ENCODE measurements at places on chromosomes 2 and 18.

- no peak for DNase-seq
These were observed 5.8 kb upstream of the ABCB11 start for GRCh38 chr2:169036736-169037440.

GRCh38 chr2:15159206-15159605 lies 401.9 kb downstream of the NBAS start:
- DNase-seq = no peak

DNA sequence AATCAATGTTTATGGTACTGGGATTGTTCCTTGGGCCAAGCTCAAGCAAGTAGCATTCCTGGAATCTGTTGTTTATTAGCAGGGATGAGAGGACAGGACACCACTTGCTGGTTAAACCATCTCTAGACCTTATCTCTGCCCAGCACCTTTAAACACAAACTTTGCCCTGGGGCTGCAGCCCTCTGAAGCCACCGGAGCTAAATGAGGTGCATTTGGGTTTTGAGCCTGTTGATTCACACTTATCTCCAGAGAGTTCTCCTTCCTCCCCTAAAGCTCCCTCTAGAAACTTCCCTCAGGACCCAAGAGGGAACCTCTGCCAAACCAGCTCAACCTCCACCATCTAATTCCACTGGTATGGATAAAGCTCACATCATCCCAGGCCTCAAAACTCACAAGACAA lies 94.8 kb upstream of the EPAS1 start:
- DNase-seq = no peak

- DNase-seq = no peak
These were observed 118.2 kb upstream of the COPS8 start for GRCh38 chr2:236967499-236967783.

DNA sequence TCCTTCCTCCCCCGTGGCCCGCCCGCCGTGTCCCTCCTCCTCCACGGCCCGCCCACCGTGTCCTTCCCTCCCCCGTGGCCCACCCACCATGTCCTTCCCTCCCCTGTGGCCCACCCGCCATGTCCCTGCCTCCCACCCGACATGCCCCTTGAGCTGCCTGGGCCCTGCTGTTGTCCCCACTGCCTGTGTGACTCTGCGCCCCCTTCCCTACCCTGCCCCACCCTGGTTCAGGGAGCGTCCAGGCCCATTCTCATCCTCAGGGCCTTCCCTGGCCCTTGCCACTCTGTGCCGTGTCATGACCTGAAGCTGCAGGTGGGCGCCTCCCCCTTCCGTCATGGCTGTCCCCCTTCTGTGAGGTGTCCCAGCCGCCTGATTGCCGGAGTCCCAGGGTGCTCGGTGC lies 20.7 kb downstream of the D2HGDH start:
- DNase-seq = no peak

GRCh38 chr2:97740590-97741182 lies 27.3 kb downstream of the ZAP70 start:
- DNase-seq = peak; percentile 31

DNA sequence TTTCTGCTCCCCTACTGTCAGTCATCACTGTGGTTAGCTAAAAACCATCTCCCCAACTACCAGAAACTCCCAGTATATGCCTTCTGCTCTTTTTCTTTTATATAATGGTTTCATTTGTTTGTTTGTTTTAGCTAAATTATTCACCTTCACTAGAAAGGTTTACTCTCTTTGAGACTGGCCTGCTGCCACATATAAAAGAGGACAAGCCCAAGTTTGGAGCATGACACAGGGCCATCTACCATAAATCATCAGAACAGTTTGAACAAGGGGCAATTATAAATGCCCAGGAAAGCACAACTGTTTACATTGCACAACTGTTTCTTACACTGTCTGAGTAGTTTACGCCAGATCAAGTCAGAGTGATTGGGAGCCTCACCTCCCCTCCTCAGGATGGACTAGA lies 471.0 kb upstream of the PIK3C3 start:
- DNase-seq = no peak

DNA sequence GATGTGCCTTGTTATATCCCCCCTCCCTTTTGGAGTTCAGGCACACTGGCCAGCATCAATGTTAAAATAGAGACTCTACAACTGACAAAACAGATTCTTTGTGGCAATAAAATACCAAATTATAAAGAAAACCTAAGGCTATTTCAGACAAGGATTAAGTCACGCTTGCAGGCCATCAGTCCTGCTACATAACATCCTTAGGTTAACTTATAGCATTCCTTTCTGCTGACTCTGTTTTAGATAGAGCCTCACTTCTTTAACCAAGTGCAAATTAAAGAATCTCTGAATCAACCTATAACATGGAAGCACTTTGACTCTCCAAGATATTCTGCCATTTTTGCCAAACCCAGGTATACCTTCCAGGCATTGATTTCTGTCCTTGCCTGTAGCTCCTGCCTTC lies 784.6 kb downstream of the RNF144A start:
- DNase-seq = no peak

DNA sequence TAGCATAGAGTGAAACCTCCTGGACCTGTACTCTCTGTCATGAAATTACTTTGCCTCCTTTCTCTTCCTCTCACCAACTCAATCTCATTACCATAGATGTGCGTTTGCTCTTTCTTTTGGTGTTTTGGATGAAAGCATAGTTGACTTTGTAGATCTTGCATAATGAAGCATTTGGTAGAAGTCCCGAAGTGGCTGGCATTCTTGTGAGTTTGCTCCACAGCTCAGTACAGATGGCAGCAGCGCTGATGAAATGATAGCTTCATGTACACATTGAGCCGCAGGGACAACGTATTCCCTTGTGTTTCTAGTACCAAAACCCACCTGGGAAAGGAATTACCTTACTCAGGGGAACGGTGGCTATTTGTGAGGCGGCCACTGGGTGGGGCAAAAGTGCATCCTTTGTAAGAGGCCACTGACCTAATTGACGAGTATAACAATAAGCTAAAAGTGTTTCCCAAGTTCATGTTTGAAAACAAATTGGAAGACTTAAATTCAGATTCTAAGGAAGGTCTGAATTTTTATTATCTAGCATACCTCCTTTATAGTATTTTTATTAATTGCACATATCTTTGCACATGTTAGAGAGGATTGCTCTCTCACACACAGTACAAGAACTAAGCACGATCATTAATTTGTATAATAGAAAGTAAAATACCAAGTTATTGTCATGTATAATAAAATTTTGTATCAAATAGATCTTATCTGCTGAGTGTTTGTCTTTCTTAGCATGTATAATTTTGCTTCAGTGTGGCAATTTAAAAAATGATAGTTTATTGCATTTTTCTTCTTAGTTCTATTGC lies 25.4 kb upstream of the CDH7 start:
- DNase-seq = no peak

- DNase-seq = no peak
These were observed 12.8 kb upstream of the GALNT5 start for GRCh38 chr2:157244691-157245090.

DNA sequence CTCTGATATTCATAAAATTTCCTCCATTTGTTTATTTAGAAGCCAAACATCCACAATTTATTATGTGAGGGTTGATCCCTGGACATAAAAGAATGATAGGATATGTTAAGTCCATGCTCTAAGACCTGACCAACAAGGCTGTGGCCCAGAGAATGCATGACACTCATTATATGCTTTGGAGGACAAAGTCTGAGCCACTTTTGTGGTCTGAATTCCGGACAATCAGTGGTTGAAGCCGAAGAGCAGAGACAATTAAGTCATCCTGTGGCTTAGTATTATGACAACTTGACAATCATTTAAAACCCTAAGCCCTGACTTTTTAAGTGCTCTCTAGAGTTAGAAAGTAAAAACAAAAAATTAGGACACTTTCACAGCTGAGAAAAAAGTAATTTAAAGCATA lies 483.3 kb downstream of the PLCL1 start:
- DNase-seq = no peak

DNA sequence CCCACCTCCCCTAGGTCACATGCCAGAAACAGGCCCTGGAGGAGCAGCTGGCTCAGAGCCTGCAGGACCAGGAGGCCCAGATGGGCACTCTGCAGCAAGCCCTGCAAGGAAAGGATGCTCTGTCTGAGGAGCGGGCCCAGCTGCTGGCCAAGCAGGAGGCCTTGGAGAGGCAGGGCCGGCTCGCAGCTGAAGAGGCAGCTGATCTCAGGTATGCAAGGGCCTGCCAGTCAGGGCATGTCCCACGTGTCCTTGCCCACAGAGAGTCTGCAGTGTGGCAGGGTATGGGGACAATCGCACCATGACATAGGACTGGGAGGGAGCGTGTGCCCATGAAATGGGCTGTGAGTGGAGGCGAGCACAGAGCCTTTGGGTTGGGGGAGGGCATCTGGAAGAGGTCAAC lies 39.9 kb downstream of the CROCC2 start:
- no peak for DNase-seq

GRCh38 chr18:25557011-25557410 lies 205.0 kb upstream of the ZNF521 start:
- no peak for DNase-seq

DNA sequence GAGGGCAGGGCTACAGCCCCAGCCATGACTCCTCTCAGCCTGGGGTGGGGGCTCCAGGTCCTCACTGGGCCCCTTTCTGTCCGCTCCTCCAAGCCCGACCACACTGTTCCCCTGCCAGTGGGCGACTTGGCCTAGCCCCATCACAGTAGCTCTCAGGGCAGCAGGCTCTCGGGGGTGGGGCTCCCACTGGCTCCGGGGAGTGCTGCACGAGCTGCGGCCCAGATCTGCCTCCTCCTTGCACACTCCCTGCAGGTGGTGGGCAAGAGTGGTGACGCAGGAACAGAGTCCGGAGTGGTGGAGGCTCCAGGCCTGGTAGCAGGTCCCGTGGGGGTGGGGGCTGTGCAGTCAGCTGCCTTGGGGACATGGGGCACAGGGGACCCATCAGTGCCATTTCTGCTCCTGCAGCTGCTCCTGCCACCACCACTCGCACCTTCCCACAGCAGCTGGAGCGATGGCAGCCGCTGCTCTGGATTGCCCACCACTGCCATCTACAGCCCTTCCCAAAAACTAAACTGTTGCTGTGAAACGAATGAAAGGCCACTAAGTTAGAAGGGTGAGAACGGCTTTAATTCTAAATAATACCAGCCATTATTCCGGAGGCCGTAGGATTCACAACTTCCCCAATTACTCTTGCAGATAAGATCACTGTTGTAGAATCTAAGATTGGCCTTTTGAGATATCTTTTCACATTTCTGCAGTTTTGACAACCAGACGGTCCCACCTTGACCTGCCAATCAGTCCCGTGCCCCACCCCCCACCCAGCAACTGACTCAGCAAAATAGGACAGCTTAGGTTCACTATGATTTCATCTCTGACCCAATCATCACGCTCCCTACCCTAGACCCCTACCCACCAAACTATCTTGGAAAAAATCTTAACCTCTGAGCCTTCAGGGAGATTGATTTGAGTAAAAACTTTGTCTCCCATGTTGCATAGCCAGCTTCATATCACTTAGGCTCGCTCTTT lies 530.2 kb downstream of the DCC start:
- no peak for DNase-seq

- DNase-seq = no peak
These were observed 135.6 kb downstream of the GALNT14 start for GRCh38 chr2:31002537-31003150.

- no peak for DNase-seq
These were observed 623.8 kb upstream of the NXPH2 start for GRCh38 chr2:139403948-139404347.

- DNase-seq = no peak
These were observed 176.3 kb downstream of the PIK3C3 start for GRCh38 chr18:42131066-42131929.

DNA sequence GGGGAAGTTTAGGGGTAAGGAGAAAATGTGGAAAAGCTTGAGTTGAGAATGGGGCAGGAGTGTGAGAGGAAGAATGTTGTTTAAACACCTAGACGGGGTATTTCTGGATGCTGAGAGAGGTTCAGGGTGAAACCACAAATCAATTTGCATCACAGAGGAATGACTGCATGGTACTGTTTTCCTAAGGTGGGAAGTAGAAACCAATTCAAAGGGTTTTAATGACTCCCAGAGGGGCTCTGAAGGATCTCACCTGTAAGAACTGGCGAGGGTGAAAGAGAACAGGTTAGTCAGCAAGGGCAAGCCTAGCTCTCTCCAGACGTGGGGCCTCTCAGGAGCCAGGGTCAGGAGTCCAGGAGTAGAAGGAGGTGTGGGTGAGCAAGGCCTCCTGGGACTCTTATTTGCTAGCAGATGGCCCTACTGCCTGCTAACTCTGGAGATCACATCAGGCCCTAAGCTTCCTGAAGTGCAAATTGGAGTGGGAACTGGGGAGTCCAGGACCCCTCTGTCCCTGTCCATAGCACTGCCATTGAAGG lies 133.0 kb upstream of the CELF4 start:
- no peak for DNase-seq

- no peak for DNase-seq
These were observed 9.4 kb upstream of the GALNT14 start for GRCh38 chr2:31147645-31148044.

DNA sequence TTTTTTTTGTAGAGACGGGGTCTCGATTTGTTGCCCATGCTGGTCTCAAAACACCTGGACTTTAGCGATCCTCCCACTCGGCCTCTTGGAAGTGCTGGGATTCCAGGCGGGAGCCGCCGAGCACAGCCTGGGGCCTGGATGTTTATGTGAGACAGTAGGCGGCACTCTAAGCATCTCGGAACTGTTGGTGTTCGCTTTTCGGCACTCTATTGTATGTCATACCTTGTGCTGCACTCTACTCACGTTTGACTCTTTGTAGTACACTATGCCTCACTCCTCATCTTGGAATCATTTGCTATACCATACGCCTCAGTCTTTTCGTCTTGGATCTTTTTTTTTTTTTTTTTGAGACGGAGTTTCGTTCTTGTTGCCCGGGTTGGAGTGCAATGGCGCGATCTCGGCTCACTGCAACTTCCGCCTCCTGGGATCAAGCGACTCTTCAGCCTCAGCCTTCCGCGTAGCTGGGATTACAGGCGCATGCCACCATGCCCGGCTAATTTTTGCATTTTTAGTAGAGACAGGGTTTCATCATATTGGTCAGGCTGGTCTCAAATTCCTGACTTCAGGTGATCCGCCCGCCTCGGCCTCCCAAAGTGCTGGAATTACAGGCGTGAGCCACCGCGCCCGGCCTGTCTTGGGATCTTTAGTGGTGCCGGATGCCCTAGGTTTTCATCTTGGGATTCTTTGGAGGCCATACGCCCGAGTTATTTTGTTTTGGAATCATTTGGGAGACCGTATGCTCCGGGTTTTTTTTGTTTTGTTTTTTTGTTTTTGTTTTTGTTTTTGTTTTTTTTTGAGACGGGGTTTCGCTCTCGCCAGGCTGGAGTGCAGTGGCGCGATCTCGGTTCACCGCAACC lies 24.2 kb upstream of the ZDBF2 start:
- DNase-seq = no peak

Data from CD4-positive, alpha-beta memory T cell (primary cell).